Activated CD8-positive, alpha-beta memory T cell treated with anti-CD3 and anti-CD28 coated beads for 4 hours (primary cell): ENCODE measurements at places on chromosomes 3 and 15.

DNA sequence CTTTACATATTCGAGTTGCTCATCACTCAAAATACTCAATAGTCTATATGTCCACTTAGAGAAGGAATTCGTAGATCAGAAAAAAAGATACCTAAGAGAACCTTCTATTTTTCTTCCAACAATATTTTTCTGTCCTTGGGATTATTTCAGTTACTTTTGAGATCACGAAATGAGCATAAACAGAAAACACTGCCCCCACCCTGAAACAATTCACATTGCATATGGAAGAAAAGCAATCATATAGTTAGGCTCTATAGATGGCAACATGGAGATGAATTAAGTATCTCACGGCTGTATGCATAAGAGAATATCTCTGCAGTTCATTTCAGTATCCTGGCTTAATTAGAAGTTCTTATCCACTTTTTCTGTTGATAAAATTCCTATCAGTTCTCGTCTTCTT is 391.1 kb downstream of the FGF12 start:
- no peak for DNase-seq

GRCh38 chr15:63559753-63560152 is 37.4 kb upstream of the FBXL22 start:
- no peak for DNase-seq

DNA sequence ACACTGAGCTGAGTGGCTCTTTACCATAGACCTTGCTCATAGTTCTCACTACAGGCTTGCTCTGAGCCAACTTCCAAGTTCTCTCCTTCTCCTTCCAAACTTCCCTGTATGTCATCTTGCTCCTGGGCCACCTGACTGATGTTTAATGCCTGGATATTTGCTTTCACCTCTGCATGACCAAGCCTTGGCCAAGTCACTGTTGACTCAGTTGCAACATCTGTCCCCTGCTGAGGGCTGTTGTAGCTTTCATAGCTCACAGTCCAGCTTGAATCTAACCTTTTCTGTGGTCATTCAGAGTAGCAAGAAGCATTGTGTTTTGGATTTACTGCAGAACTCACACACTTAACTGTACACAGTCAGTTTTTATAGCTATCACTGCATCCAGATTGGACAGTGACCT is 171.8 kb upstream of the ROPN1 start:
- no peak for DNase-seq

- no peak for DNase-seq
Measured at GRCh38 chr3:90062016-90062415, 954.6 kb downstream of the EPHA3 start.

GRCh38 chr3:11062704-11063103 is 70.2 kb downstream of the SLC6A1 start:
- no peak for DNase-seq

DNA sequence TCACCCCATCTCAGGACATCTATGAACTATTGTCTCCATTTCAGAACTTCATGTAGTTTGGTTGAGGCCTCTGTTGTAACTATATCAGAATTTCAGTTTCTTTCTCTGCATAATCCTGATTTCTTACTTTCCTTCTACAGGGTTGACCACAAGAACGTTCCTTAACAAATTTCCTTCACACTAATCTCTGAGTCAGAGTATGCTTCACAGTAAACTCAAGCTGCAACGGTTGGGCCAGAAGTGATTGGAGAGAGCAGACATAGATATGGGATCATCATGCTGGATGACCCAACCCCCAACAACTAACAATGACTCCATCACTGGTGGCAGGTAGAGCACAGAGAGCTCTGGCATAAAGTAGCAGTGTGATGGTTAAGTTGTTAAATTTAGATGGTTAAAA is 128.8 kb upstream of the OSTN start:
- DNase-seq, result no peak

GRCh38 chr15:40598126-40598525 is 4.1 kb downstream of the KNL1 start:
- DNase-seq, result no peak

DNA sequence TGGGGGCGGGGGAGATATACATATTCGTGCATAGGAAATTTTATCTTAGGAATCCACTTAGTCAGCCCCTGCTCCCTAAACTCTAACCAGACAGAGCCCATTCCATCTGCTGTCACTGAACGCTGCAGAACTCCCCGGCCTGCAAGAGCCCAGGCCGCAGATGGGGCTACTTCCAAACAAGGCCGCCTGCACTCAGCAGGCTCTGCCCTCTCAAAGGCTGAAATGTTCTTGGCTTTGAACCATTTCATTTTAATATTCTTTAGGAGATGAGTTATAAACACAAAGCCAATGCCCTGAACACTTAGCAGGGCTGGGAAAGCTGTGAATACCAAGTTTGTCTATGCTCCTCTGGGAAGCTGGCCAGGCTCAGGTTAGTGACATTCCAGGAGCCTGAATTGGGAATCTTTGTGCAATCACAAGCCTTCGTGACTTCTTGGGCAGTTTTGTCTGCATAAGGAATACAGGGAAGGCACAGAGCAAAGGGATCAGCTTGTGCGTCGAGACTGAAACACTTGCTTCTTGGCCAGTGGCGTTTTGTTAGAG is 65.0 kb downstream of the SYNM start:
- no peak for DNase-seq

DNA sequence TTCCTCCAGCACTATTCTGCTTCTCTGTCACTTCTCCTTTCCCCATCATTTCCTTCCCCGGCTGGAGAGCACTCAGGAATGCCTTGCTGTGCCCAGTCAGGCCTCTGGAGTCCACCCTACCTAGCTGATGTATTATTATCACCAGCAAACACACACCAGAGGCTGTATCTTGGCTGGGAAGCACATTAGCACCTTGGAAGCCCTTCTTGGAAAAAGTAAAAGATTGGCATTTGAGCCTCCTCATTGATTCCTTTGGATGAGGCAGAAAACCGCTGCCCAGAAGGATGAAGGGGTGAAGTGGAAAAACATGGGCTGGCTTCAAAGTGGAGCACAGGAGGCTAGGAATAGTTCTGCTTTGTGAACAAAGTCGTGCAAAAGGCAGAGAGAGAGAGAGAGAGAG is 244.3 kb downstream of the RPLP1 start:
- DNase-seq, result no peak

DNA sequence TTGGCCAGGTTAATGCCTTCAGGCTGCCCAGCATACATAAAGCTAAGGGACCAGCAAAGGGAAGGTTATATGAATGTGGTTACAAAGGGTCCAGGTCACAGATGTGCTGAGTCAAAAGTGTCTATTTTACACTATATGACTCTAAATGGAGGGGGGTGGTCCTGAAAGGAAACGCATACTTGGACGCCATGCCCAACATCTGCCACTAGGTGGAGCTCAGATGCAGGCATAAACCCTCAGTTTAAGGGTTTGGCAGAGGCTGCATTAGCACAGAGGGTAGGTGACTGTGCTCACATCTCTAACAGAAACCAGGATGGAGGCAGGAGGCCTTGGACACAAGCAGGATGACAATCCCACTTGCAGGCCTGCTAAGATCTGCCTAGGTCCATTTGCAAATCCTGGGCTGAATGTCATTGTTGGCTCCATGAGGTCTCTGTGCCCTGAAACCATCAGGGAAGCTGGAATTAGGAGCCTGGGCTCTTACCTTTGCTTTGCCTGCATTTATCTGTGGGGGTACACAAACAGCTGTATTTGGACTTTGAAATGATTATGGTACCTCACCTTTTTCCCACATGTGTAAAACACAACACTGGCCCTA is 55.8 kb downstream of the ZNF621 start:
- DNase-seq, result peak; percentile 13

DNA sequence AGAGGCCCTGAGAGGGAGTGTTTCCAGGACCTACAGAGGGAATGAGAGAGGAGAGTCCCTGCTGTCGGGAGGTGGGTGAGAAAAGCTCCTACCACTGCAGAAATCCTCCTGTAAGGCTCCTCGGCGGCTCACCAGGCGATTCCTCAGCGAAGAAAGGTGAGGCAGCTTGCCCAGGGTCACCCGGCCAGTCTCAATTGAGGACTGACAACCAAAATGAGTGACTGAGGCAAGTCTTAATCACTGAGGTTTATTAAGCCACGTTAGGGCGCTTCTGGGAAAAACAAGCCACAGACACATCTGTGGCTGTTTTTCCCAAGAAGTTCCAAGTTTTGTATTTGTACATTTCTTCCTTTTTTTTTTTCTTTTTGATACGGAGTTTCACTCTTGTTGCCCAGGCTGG is 48.5 kb downstream of the ZDHHC19 start:
- no peak for DNase-seq

DNA sequence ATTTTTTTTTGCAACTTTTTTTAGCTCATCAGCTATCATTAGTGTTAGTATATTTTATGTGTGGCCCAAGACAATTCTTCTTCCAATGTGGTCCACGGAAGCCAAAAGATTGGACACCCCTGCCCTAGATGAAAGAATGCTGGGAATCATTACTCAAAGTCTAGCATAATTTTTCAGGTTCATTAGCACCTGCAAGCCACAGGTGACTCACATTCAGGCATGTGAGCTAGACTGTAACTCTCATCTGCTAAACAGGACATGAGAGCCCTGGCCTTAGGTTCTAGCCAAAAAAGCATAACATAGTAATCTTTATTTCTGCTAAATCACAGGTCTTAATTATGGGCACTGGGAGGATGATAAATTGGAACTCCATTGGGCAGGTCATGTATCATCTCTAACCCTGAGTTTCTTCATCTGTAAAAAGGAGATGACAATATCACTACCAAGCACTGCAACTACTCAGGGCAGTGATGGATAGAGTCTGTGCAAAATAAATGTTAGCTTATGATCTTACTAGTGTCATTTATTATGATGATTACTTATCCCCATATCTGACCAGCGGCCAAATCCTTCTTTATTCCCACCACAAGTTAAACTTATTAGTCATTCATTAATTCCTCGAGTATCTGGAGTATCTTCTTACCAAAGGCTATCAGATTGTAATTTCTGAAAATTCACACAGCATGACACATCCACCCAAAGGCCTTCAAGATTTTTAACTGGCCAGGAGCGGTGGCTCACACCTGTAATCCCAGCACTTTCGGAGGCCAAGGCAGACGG is 125.0 kb downstream of the PLD1 start:
- DNase-seq, result no peak

DNA sequence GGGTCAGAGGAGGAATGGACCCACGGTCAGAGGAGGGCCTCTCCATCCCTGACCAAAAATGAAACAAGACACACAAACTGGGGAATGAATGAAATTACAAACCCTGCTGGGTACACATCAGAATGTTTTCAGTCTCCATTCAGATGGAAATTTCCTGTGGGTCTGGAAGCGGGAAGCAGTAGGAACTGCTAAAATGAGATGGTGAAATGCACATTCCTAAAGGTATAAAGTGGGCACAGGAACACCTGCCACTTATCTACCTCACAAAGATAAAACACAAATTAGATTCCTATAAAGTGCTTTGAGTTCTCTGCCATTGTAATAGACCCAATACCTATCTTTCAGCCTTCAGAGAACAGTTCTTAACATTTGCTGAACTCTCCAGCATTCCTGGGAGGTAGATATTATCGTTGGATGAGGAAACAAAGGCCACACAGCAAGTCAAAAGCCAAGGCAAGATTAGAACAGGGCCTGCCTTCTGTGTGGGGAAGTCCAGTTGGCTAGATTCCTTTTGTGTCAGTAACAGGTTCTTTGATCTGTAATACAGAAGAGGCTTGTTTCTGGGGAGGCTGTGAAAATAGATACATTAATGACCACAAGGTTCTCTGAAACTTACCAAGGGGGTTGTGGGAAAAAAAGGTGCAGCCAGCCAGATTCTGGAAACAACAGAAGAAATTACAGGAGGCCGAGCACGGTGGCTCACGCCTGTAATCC is 98.4 kb downstream of the IGF2BP2 start:
- no peak for DNase-seq

GRCh38 chr3:49217688-49218470 is 46.5 kb downstream of the KLHDC8B start:
- no peak for DNase-seq

DNA sequence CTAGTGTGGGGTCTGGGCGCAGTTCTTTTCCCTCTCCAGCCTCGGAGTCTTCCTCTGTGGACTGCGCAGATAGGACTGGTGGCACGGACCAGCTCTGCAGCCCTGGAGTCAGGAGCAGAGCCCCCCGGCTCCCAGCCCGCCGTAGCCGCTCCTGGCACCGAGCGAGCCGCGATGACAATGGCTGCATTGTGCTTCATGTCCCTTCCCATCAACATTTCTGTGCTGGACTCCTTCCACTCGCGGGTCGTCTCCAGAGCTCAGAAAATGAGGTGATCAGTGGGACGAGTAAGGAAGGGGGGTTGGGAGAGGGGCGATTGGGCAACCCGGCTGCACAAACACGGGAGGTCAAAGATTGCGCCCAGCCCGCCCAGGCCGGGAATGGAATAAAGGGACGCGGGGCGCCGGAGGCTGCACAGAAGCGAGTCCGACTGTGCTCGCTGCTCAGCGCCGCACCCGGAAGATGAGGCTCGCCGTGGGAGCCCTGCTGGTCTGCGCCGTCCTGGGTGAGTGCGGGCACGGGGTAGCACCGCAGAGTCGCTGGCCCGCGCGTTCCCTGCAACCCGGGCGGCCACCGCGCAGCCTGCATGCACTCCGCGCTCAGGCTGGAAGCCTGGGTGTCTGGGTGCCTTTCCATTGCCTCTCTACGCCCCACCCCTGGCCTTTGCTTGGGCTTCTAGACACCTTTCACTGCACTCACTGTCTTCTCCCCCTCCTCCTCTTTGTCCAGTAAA is at the start of gene TF:
TF (plus strand) TSS at position 413 of the 731 bp plus-strand sequence; CDS start at position 461, 48 bp downstream.
- no peak for DNase-seq

DNA sequence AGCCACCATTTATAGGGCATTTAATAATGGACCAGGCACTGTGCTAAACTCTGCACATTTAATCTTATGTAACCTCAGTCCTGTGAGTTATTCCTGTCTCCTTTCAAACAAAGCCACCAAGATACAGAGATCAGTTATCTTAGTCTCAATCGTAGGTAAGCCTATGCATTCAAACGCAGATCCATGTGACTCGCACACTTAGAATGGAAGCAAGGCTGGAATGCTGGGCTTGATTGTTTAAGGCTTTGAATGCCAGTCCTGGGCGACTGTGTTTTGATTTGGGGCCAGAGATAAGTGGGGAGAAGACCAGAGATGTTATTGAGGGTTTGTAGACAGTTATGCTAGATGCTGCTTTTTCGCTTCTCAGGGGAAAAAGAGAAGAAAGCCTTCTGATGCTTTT is 22.2 kb downstream of the MED12L start:
- no peak for DNase-seq

- no peak for DNase-seq
Measured at GRCh38 chr15:60899322-60899966, 329.7 kb downstream of the RORA start.

DNA sequence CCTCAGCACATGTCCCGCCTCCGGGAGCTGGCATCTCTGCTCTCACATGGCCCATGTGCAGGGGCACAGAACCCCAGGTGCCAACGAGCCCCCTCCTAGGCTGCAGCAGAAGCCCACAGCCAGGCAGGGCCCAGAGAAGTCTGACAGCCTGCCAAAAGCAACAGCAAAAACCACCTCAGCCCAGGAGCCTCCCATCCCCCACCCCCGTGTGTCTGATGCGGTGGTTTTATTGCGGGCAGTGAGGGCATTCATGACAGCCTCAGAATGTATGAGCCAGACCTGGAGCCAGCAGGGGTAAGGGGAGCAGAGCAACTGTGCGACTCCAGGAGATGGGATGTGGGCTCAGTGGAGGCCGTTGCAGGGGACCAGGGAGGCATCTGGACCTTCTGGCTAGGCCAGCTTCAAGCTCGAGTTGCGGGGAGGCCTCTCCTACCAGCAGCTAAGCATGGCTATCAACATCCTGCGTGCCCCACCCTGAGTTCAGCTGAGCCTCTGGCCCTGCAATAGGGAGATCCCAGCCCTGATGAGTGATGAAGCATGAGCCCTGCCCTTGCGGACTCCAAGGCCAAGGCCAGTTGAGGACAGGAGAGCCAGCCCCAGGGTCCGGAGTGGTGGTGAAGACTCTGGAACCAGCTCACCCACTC is 52.5 kb downstream of the CYP11A1 start:
- no peak for DNase-seq
